Kidney epithelial cell (primary cell): ENCODE measurements at places on chromosomes 12 and 14. TPM values are rescaled to one million over a fixed set of nuclear protein-coding genes. Genes with fewer than 3 reads are reported as not detected.

The CACNB3 gene
- total RNA-seq = 24.5 and 25.4 TPM in 2 replicates

The C12orf54 gene
- total RNA-seq = not detected in 2 replicates

The PGF gene
- 10.5 and 11.2 TPM in 2 replicates for total RNA-seq

The IL26 gene
- total RNA-seq = not detected in 2 replicates

The C1S gene
- total RNA-seq = 2.8 and 4.0 TPM in 2 replicates

The LRRK2 gene
- total RNA-seq = 0.63 and 0.75 TPM in 2 replicates

The NPFF gene
- total RNA-seq = 3.0 TPM in 1 of 2 replicates, not detected in the other

The ENDOU gene
- not detected in 2 replicates for total RNA-seq

- no peak for DNase-seq
These were observed 55.0 kb downstream of the OSBPL8 start for GRCh38 chr12:76504606-76505005.

DNA sequence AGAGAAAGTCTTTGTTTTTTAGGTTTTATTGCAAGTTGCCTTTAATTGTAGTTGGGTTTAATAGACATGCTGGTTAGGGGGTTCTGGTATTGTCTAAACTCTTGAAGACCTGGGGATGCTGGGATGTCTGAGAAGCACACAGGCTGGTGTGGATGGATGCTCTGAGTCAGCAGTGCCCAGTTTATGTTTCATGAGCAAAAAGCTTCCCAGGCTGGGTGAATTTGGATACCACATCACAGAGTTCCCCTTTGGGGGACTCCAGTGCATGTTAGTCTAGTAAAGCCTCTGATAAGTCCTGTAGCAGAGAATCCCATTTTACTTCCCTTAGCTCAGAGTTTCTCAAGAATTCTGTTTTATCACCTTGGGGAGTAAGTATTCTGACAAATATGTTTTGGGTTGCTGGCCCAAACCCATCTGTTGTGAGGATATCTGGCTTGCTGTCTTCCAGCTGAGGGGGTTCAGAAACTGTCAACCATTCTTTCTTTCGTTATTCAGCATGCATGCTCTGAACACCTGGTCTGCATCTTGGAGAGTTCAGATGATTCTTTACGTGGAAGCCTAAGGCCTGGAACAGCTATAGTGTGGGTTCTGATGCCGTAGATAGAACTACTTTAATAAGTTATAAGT lies 509.1 kb downstream of the VRK1 start:
- DNase-seq = no peak

DNA sequence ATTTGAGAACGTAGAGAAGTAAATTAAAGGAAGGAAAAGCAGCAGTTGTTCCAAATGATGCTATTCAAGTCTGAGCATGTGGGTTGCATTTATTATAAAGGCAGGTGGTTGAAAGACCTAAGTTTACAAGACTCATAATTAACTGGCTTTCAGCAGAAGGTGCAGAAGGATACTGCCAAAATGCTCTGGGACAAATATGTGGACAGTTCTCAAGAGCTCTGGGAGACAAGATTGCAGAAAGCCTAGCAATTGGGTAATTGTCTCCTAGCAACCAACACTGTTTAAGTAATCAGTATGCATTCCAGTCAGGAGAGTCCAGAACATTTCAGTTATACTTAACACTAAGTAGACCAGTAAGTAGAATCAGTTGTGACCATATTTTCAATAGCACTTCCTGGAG lies 131.5 kb downstream of the GPR135 start:
- peak; percentile 56 for DNase-seq
